ENCODE measurements at places on chromosomes 12 and 14. TPM values are rescaled to one million over a fixed set of nuclear protein-coding genes. Genes with fewer than 3 reads are reported as not detected.

GRCh38 chr14:68291820-68292219, 472.2 kb downstream of the RAD51B start:
- peaks cover 7% of the 10 kb centered on the region for H3K4me1 ChIP-seq
- no peak overlapping the region for H3K27ac ChIP-seq
- no peak overlapping the region for H3K4me3 ChIP-seq
- no peak for DNase-seq
- H3K36me3 ChIP-seq: no peaks in the 10 kb centered on the region

CD163L1 gene
- total RNA-seq: 2.5 TPM

TUBA1C gene
- 239 TPM for total RNA-seq

DNA sequence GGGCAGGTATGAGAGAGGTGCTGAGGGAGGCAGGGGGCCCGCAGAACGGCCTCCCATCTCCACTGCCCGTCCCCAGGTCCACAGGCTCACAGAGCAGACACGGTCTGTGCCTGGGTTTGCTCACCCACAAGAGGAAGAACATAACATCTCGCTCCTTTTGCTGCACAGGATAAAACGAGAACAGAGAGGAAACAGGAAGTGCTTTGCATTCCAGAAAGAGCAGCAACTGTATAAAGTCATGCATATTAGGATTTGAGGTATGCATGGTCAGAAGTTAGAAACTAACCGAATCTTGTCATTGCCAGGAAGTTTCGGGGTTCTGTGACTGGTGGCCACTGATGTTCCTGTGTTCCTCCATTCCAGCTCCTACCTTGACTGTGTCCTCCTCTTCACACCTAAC, 25.0 kb downstream of the NTF3 start:
- peaks cover 70% of the 10 kb centered on the region for H3K4me1 ChIP-seq
- H3K4me3 ChIP-seq: peak overlapping the region; percentile 38
- no peaks in the 10 kb centered on the region for H3K36me3 ChIP-seq
- peak overlapping the region; percentile 73 for H3K27ac ChIP-seq
- DNase-seq: no peak
- no peaks in the 10 kb centered on the region for H3K27me3 ChIP-seq

DNA sequence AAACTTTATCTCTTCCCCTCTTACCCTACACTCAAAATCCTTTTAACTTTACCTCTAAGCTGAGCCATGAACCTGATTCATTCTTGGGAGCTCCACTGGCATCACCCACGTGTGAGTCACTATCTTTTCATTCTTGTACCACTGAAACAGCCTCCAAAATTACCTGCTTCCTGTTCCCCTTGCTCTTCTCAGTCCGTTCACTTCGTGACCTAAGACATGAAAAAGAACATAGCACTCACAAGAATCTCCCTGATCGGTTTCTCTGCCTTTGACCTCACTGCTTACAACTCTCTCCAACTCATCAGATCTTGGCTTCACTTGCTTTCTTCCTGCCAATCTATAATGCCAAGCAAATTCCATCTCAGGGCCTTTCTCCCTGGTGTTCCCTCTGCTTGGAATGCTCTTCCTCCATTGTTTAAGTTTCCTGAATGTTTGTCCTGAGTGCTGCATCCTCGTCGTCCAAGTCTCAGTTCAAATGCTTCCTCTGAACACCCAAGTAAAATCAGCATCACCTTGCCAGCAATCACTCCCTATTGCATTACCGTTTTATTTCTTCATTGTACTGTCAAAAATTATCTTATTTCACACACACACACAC, 9.2 kb downstream of the GLIPR1 start:
- H3K36me3 ChIP-seq: peaks cover 3% of the 10 kb centered on the region
- H3K27ac ChIP-seq: no peak overlapping the region
- H3K4me3 ChIP-seq: no peak overlapping the region
- H3K4me1 ChIP-seq: peaks cover 43% of the 10 kb centered on the region
- H3K27me3 ChIP-seq: no peaks in the 10 kb centered on the region
- no peak for DNase-seq

DNA sequence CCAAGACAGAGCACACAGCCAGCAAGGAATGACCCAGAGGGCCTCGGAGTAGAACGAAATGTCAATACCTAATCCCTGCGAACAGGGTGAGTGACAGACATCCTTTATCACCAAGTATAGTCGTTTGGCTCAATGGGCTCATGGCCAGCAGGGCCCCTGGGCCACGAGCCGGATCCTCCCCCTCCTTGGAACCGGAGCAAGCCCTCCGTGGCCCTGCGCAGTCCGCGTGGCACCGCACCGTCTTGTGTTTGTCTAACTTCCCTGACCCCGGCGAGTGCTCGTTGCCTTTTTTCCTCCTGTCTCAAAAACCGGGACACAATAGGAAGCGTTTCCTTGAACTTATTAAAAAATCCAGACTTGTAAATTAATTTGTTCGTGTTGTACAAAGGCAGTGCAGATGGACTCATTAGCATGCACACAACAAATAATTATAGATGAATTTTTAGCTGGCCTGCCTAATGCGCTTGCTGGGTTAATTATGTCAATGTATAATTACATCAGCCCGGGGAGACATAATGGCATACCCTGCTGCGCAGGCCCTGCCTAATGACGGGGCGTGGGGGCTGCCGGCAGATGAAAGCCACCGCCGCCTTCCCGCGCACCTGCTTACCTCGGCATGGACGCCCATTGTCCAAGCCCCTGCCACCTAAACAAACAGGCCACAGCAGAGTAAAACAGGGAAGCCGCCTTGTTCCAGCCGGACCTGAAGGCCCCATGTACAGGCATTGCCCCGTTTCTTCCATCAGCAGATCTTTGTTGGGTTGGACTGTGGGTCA, 81.6 kb downstream of the PHETA1 start:
- H3K4me1 ChIP-seq: no peaks in the 10 kb centered on the region
- no peak overlapping the region for H3K27ac ChIP-seq
- H3K27me3 ChIP-seq: no peaks in the 10 kb centered on the region

CIDEB gene
- 17.3 TPM for total RNA-seq

GPRC5D gene
- not detected for total RNA-seq

- H3K4me3 ChIP-seq: no peak overlapping the region
- H3K4me1 ChIP-seq: peaks cover 18% of the 10 kb centered on the region
- no peak for DNase-seq
- H3K27me3 ChIP-seq: no peaks in the 10 kb centered on the region
These were observed 2.4 kb upstream of the AEBP2 start for GRCh38 chr12:19436931-19437330.

PRB2 gene
- total RNA-seq: not detected

DNA sequence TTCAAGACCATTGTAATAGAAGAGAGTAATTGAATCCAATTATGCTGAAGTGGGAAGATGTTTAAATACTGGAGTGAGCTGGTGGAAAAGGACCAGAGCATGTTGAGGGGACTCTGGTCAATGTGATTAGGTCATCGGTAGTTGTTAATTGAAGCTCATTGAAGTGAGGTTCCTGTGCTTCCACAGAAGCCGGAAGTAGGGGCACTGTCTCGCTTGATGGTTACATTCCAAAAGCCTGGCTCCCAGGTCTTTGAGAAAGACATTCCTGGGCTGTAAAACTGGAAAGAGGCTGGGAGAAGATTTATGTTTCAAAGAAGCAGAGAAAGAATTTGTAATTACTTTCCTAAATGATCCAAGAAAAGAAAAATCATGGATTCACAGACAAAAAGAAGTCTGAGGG, 12.3 kb upstream of the CLECL1 start:
- H3K27ac ChIP-seq: no peak overlapping the region
- DNase-seq: no peak
- no peak overlapping the region for H3K4me3 ChIP-seq
- no peaks in the 10 kb centered on the region for H3K36me3 ChIP-seq
- no peaks in the 10 kb centered on the region for H3K4me1 ChIP-seq

DNA sequence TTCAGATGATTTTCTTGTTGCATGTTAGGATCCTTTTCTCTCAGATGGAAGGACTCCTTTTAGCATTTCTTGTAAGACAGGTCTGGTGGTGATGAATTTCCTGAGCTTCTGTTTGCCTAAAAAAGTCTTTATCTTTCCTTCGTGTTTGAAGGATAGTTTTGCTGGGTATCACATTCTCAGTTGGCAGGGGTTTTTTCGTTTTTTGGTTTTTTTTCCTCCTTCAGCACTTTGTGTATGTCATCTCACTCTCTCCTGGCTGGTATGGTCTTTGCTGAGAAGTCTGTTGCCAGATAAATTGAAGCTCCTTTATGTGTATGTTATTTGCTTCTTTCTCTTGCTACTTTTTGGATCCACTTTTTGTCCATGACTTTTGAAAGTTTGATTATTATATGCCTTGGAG, 15.6 kb upstream of the TXNRD1 start:
- DNase-seq: no peak
- no peaks in the 10 kb centered on the region for H3K36me3 ChIP-seq
- H3K27me3 ChIP-seq: no peaks in the 10 kb centered on the region
- peaks cover 12% of the 10 kb centered on the region for H3K4me1 ChIP-seq

- no peak for DNase-seq
- H3K27me3 ChIP-seq: no peaks in the 10 kb centered on the region
- peaks cover 7% of the 10 kb centered on the region for H3K4me1 ChIP-seq
- H3K36me3 ChIP-seq: no peaks in the 10 kb centered on the region
These were observed 167.4 kb downstream of the TMTC3 start for GRCh38 chr12:88309546-88309945.

DNA sequence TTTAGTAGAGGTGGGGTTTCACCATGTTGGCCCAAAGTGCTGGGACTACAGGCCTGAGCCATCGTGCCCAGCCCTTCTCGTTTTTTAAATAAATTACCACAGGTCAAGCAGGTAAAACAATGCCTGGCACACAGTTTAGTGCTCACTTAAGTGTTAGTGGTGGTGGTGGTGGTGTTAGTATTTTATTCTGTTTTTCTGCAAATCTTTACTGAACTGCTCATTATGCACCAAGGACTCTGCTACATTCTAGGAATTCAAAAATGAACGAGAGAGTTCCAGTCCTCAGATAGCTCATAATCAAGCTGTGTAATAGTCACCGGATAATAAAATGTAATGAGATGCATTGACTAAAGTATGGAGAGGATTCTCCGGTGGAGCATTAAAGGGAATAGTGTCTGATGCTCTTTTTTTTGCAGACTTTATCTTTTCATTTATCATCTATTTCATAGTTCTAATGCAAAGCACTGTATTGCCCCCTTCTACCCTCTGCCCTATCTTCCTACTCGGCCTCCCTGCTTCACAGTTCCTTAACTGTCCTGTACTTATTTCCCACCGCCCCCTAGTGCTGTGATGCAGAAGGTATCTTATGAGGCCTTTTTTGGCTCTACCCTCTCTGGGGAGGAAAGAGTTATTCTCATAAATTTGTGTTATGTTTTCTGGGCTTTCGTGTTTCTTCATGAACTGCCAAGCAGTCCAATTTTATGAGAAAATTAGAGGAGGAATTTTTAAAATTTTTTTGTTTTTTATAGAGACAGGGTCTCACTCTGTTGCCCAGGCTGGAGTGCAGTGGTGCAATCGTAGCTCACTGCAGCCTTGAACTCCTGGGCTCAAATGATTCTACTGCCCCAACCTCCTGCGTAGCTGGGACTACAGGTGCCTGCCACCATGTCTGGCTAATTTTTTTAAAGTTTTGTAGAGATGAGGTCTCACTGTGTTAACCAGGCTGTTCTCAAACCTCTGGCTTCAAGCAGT, 1.0 kb downstream of the ITFG2 start:
- H3K27ac ChIP-seq: peak overlapping the region; percentile 95
- peaks cover 18% of the 10 kb centered on the region for H3K4me1 ChIP-seq
- no peaks in the 10 kb centered on the region for H3K27me3 ChIP-seq
- H3K4me3 ChIP-seq: peak overlapping the region; percentile 92
- DNase-seq: no peak

CNTN1 gene
- 42.8 TPM for total RNA-seq

DNA sequence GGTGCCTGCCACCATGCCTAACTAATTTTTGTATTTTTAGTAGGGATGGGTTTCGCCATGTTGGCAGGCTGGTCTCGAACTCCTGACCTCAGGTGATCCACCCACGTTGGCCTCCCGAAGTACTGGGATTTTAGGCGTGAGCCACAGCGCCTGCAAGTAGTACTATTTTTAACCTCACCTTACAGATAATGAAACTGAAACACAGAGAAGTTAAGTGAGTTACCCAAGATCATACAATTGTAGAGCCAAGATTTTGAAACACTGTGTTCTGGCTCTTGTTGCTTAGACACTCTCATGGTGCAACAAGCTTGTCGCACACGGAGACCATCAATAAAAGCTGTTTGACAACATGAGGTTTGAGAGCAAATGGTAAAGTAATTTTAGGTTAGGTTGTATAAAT, 159.1 kb upstream of the LMNTD1 start:
- no peak for DNase-seq
- no peak overlapping the region for H3K4me3 ChIP-seq
- no peaks in the 10 kb centered on the region for H3K36me3 ChIP-seq
- no peaks in the 10 kb centered on the region for H3K27me3 ChIP-seq

DNA sequence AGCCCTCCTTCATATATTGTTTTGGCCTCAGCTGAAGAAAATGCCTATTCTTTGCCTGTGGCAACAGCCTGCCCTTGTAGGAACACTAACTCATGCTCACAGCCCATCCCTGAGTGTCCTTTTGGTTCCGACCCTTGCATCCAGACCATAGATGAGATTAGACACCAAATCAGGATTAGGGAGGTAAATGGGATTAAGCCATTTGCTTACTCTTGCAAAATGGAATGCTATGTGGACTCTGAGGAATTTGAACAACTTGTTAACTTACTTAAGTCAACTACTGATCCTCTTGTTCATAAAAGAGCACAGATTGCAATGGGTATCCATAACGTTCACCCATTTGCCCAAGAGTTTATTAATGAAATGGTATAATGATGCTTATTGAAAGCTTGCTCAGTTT, 27.3 kb downstream of the TSHR start:
- no peak for DNase-seq
- H3K4me1 ChIP-seq: peaks cover 20% of the 10 kb centered on the region
- H3K27me3 ChIP-seq: no peaks in the 10 kb centered on the region
- H3K4me3 ChIP-seq: no peak overlapping the region
- no peak overlapping the region for H3K27ac ChIP-seq

DNAJC22 gene
- total RNA-seq: 0.68 TPM

- DNase-seq: no peak
- peaks cover 89% of the 10 kb centered on the region for H3K36me3 ChIP-seq
- no peak overlapping the region for H3K27ac ChIP-seq
- H3K4me1 ChIP-seq: no peaks in the 10 kb centered on the region
These were observed 21.3 kb upstream of the RAB35 start for GRCh38 chr12:120137833-120138232.

- no peak overlapping the region for H3K4me3 ChIP-seq
- peaks cover 81% of the 10 kb centered on the region for H3K4me1 ChIP-seq
- no peak for DNase-seq
- H3K36me3 ChIP-seq: peaks cover 7% of the 10 kb centered on the region
These were observed 53.4 kb downstream of the LTBP2 start for GRCh38 chr14:74558655-74559054.

SLC15A4 gene
- total RNA-seq: 116 TPM

HSP90AA1 gene
- 214 TPM for total RNA-seq

DNA sequence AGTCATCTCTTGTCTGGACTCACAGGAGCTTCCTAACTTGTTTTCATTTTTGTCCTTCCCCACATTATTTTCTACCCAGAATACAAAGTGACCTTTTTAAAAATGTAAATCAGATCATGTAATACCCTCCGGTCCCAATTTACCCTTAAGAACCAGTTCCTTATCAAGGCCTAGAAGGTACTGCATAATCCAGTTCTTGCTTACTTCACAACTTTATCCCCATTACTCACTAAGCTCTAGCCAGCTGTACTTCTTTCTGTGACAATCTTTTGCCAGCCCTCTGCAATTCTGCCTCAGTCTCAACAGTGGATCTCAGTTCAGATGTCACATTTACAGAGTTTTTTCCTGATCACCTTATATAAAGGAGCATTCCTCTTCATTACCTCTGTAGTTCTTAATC, 11.6 kb downstream of the RAP1B start:
- H3K36me3 ChIP-seq: no peaks in the 10 kb centered on the region
- H3K4me1 ChIP-seq: peaks cover 76% of the 10 kb centered on the region
- H3K27me3 ChIP-seq: no peaks in the 10 kb centered on the region
- peak overlapping the region; percentile 10 for H3K4me3 ChIP-seq
- no peak for DNase-seq

GRCh38 chr12:23523339-23523738, 426.1 kb downstream of the SOX5 start:
- H3K4me1 ChIP-seq: no peaks in the 10 kb centered on the region
- no peaks in the 10 kb centered on the region for H3K27me3 ChIP-seq
- no peak overlapping the region for H3K4me3 ChIP-seq
- no peak for DNase-seq
- no peaks in the 10 kb centered on the region for H3K36me3 ChIP-seq
